ENCODE measurements at places on chromosomes 2 and 18.

- no peak for DNase-seq
These were observed 111.1 kb downstream of the MEP1B start for GRCh38 chr18:32300914-32301313.

GRCh38 chr2:131369954-131370353 is 6.0 kb upstream of the RAB6D start:
- no peak for DNase-seq

DNA sequence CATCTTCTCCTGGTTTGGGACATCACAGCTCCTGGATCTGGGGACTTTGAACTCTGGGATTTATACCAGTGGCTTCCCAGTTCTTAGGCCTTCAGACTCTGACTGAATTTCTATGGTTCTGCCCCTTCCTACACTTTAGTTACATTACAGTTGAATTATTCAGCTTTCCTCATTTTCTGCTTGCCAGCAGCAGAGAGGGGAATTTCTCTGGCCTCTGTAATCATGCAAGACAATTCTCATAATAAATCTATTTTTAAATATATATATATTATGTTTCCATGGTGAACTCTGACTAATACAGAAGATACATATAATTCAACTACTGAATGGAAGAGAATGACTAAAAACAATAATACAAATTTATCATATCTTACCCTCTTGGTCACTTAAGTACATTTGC is 1478.6 kb upstream of the ACVR2A start:
- DNase-seq: no peak

- DNase-seq: no peak
These were observed 9.0 kb upstream of the RASGRP3 start for GRCh38 chr2:33467413-33467812.
